ENCODE measurements at places on chromosomes 5 and 9. TPM values are rescaled to one million over a fixed set of nuclear protein-coding genes. Genes with fewer than 3 reads are reported as not detected.
A peak's percentile ranks its signal among the peaks of the same experiment; 100 is the strongest.

The NR4A3 gene
- 1.1 TPM for total RNA-seq

DNA sequence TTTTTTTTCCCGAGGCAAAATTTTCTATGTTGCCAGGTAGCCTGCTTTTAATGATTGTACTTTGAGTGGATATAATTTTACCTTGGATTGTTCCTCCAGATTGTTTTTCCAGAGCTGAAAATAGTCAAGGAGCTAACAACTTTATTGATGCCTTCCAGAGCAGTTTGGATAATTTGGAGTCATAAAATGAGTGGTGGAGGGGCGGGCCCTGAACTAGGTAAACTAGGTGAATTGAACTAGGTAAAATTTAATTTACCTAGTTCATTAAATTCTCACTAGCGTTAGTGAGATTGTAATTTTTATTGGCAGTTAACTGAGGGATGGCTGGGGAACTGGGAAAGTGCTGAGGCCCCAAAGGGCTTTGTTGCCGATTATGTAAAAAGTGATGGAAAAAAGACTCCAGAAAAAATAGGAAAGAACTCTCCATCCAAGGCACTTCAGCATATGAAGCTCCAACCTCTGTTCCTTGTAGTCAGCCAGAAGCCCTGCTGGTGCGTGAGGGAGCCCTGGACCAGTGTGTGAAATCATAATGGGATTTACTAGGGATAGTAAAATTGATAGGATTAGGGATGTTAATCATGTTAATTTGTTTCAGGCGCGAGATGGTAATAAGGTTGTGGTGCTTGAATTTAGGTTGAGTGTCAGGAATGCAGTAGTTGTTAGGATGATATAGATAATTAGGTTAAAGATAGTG is 1.7 kb downstream of the DNAJC25 start:
- ATAC-seq = no peak

DNA sequence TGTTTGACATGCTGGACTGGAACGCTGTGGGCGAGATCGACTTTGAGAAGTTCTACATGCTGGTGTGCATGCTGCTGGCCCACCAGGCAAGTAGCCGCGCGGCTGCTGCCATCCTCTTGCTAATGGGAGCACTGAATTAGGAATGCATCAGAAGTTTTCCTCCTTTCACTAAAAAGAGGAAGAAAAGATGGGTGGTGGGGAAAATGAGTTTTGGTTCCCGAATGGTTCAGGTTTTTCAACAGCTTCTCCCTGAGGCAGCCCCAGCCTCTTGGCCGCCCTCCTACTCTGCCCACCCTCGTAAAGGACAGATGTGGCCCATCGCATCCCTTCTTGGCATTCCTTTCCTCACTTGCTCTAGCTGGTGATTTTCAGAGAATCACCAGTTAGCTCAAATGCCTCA is 5.5 kb downstream of the EFCAB9 start:
- no peak for ATAC-seq

DNA sequence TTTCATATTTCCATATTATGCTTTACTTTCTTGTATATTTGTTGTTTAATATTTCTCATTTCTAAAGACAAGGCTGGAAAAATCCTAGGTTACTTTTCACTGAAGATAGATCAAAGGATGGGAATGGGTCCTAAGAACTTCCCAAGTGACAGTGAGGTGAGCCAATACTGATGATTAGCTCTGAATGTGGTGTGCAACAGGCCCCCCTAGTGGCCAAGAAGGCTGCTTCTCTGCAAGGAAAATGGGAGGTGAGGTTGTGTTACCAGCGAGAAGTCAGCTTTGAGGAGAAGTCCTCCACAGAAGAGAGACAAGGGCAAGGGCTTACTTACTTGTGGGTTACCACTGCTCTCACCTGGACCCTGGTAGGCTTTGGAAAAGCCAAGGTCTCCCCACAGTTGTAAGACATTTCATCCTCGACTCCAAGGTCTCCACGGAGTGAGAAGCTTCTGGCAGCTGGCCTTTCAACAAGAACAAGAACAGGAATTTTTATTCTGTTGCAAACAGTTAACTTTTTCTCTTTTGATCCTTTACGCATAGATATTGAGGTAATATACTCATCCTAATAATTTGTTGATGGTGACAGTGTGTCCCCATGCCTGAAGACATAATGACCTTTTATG is 69.9 kb downstream of the MAMDC2 start:
- no peak for ATAC-seq

DNA sequence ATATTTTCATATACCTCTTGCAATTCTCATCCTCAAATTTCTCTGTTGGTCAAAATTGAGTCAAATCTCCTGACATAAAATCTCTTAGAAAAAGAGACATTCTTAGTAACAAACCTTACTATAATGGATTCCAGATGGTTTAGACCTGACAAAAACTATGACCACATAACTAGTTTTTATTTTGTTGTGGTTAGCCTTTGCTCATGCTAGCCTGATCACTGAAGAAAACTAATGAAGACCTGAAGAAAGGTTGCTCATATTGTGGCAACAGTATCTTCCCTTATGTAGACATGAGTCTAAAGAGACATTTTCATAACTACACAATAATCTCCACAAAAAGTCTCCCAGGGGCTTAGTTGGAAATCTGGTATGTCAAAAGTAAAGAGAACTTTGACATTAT is 274.1 kb upstream of the TMEM161B start:
- no peak for ATAC-seq

GRCh38 chr5:126912616-126913200 is 117.7 kb downstream of the MARCHF3 start:
- ATAC-seq = no peak

DNA sequence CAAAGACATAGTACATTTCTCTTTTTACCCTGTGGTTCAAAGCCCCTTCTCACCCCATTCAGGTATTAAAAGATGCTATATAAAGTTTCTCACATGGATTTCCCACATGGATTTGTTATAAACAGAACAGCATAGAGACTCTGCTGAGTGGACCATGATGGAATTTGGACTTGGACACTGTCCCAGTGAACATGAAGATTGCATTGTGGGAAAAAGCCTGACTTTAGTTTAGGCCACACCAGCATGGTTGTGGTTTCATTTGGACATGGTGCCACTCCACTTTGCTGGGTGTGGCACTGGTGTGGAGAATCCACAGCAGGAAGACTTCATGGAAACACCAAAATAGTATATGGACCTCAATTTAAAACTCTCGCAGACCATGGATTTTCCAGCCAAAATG is 124.6 kb downstream of the ARHGAP26 start:
- ATAC-seq = no peak

The IFNK gene
- 0.42 TPM for total RNA-seq

DNA sequence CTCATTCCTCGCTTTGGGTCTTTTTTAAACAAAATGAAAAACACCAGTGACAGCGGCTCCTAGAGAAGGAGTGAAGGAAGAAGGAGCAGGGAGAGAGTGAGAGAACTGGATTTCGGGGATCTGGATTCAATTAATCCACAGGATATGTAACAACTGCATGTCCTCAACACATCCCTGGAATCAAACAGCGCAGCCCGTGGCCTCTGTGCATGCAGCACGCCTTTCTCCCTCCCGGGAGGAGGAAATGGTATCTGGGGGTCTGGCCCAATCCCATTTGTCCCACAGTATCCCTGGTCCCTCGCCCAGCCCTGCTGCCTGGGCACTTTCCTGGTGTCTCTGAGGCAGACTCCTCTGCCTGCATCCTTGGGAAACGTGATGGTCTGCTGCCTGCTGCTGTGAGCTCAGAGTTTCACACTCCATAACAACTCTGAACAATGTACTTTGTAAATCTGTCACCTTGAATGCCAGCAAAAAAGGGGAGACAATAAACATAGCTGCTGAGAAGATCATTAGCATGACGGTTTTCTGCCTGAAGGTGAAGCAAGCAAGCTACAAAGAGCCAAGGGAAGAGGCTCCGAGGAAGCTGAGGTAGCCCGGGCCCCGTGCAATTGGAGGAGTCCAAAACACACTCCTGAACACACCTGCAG is 56.1 kb downstream of the PTCH1 start:
- no peak for ATAC-seq

GRCh38 chr9:110427497-110428104 is 89.9 kb upstream of the TXNDC8 start:
- peak; percentile 71 for ATAC-seq

- ATAC-seq = no peak
Observed at GRCh38 chr5:180332861-180333260, 20.3 kb downstream of the GFPT2 start.

- ATAC-seq = peak; percentile 68
Observed at GRCh38 chr9:38421498-38422211, 2.6 kb downstream of the IGFBPL1 start.

DNA sequence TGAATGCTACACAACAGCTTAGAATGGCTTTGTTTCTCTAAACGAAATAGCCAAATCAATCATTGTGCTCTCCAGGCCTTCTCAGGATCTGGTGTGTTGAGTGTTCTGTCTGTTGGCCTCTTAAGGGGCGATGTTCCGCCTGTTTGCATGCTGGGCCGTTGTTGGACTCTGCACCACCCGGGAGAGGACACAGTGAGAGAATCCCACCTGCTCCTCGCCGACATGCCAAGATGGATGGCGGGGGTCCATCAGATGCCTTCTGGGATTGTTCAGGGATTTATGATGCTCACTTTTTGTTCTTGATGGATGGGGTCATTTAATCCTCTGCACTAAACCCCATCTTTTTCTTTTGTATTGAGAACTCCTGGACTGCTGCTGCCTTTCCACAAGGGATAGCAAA is 159.9 kb downstream of the NTRK2 start:
- ATAC-seq = no peak

DNA sequence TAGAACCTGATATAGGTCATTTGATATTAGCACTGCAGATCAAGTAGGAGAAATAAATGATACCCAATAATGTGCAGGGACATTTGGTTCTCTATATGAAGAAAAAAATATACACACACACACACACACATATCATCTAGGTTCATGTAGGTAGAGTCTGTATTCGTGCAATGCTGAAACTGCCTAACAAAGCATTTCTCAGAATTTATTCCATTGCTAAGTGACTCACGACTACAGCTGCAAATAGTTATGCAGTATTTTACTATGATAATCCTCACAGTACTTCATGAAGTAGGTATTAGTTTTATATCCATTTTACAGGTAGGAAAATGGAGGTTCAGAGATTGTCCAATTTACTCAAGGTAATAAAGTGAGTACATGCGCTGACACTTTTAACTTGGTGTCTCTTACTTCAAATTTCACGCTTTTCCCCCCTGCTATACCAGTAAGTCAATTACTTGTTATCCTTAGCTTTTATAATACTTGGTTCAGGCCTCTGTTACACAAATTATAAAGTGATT is 2.4 kb downstream of the GIN1 start:
- ATAC-seq = no peak

DNA sequence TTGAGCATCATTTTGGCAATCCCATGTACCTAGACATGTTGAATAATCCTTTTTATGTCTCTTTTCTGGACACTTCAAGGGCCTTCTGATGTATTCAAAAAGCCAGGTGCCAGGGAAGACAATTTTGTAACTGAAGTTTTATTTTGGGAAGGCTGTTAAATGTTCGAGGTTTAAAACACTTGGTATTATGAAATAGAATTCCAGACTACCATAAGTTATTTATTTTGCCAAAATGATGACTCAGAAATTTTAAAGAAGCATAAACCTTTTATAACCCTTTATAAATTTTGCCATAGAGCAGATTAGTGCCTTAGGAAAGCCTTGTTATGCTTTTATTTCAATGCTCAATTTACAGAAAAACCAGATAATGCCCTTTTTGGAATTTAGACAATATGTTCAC is 30.3 kb upstream of the UHRF2 start:
- ATAC-seq = no peak

DNA sequence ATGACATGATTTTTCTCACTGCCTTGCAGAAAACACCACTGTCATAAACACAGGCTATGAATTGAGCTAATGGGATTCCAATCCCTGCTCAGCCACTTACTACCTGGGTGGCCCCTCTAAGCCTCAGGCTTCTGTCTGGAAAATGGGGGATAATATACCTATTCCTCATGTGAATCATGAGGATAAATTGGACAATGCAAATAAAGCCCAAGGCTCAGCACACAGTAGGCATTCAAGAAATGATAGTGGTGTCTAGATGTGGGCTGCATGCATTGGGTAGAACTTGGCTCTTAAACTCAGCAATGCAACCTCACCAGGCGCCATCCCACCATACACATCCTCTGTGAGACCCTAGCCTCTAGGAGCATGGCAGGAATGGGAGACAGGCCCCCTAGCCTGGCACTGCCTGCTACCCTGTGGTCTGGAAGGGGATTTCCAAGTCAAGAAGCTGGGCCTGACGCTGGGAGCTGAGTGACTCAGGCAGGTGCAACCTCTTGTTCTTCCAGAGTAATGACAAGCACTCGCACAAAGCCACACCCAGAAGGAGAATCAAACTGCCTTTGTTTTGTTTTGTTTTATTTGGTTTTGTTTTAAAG is 2.3 kb upstream of the TNIP1 start:
- no peak for ATAC-seq

The DCAF12 gene
- total RNA-seq = 33.4 TPM

DNA sequence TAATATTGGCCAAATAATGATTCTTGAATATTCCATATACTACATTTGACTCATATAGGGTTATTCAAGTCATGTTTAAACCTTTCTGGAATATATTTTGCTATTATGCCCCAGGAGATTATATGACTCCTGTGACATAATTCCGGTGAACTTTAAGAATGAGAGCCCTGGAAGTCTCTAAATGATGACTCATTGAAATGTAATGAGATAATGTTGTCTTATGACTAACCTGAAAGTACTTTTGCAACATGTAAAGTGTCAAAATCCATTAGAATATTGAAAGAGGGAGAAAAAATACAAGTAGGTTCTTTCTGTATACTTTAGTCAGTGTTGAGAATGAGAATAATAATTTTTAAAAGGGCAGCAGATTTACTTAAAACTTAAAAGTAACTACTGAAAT is 830.4 kb downstream of the MAT2B start:
- ATAC-seq = no peak

The APC gene
- 36.7 TPM for total RNA-seq

DNA sequence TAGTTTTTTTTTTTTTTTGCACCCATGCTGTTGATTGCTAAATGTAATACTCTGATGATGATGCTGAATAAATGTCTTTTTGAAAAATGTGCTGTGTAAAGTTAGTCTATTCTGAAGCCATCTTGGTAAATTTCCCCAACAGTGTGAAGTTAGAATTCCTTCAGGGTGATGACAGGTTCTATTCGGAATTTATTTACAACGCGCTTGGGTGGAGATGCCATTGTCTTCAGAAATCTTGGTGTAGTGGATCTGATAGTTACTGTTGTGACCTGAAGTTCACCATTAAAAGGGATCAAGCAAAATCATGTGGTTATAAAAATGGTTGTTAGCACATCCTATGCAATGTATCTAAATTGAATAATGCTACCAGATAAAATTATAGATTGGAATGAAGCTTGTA is 36.3 kb upstream of the DMRT1 start:
- ATAC-seq = no peak

DNA sequence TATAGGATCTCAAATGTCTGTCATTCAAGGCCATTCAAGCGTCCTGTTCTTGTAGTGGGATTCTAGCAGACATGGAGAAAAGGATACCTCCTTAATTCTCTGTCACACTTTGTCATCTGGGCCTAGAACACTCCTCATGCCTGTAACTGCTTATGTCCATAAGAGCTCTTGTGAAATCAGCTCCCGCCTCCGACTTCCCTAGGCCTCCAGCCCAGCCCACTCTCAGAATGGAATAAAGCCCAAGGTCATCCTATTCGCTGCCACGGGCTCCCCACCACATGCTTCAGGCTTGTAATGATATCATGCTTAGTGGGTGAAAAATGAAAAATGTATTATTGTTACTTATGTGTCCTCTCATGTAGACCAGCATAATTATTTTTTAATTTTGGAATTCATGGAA is 632.5 kb downstream of the ISL1 start:
- peak; percentile 57 for ATAC-seq

- no peak for ATAC-seq
Observed at GRCh38 chr5:145568581-145568980, 266.6 kb downstream of the PRELID2 start.

All from motor neuron (in vitro differentiated cells).